ENCODE measurements at places on chromosomes 1 and 21.

DNA sequence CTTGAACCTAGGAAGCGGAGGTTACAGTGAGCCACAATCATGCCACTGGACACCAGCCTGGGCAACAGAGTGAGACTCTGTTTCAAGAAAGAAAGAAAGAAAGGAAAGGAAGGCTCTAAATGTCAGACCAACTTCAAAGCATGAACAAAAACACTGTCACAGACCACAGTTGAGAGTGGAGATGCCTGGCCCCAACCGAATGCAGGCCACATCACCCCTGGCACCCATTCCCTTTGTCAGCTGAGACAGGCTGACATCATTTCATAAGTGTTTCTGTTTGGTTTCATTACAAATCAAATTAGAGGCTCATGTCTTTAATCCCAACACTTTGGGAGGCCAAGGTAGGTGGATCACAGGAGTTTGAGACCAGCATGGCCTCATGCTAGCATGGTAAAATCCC is 28.6 kb upstream of the NADK start:
- no peak for DNase-seq

DNA sequence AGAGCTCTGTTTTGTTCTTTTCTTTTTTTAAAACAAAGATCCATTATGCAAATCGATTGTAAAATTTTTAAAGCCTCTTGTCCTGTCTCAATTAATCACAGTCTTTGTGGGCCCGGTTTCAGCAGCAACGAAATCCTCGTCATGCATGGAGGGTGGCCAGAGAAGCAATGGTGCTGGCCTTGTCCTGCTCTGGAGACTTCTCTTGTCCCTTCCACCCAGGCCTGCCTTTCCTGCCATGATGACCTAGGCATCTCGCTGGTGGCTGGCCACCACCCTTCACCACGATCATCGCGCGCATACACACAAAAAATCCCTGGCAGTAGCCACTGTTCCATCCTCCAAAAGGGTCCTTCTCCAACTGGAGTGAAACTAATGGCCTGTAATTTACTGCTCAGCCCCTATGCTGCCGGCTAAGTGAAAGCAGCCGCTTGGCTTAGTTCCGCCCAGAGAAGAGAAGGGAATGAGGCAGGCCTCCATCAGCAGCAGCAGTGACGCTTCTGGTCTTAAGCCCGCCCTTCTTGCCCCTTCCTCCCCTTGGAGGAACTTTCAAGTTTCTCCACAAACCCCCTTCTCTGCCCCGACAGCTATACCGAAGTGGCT is 309.5 kb downstream of the NPHP4 start:
- DNase-seq, result no peak

DNA sequence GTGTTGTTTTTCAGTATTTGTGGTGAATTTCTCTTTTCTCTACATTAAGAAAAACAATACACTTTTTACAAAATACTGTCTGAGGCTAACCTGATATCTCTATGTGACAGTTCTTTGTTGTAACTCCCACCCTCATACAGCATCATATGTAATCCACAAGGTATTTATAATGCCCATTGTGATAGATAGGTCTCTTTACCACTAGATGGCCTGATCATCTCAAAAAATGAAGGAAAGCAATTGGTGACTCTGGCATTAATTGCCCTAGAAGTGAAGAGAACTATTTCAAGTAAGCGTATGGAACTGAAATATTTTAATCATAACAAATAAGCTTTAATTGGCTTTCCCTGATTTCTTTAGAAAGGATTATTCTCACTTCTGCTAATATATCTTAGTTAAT is 36.2 kb upstream of the HFM1 start:
- no peak for DNase-seq

GRCh38 chr1:157966031-157966537 is 27.4 kb upstream of the KIRREL1 start:
- no peak for DNase-seq

GRCh38 chr1:203037509-203038190 is 11.4 kb downstream of the PPFIA4 start:
- DNase-seq, result peak; percentile 80

- no peak for DNase-seq
Observed at GRCh38 chr1:236494586-236495466, 29.0 kb upstream of the LGALS8 start.

- no peak for DNase-seq
Observed at GRCh38 chr1:200945111-200945510, 50.4 kb downstream of the INAVA start.

- DNase-seq, result no peak
Observed at GRCh38 chr1:4729090-4729471, 74.7 kb downstream of the AJAP1 start.

DNA sequence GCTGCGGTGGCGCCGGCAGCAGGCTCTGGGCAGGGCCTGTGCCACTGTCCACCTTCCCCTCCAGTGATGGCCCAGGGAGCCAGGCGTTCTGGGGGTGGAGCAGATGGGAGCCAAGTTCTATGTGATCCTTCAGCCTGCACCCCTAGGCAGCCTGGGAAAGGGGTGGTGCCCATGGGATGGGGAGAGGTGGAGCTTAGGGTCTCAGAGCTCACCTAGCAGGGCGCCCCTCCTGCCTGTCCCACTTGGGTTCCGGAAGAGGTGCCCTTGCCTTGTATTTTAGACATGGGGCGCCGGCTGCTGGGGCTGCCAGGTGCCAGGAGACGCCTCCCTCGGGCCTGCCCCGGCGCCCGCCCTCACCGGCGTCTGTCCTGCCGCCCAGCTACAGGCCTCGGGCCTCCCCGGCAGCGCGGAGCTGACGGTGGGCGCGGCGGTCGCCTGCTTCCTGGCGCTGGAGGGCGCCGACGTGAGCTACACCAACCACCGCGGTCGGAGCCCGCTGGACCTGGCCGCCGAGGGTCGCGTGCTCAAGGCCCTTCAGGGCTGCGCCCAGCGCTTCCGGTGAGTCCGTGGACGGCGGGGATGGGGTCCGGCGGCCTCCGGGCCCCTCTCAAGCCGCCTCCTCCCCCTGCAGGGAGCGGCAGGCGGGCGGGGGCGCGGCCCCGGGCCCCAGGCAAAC is 3.1 kb upstream of the MMP23B start:
- DNase-seq, result no peak

- DNase-seq, result no peak
Observed at GRCh38 chr1:110554871-110555801, 36.2 kb upstream of the KCNA10 start.

DNA sequence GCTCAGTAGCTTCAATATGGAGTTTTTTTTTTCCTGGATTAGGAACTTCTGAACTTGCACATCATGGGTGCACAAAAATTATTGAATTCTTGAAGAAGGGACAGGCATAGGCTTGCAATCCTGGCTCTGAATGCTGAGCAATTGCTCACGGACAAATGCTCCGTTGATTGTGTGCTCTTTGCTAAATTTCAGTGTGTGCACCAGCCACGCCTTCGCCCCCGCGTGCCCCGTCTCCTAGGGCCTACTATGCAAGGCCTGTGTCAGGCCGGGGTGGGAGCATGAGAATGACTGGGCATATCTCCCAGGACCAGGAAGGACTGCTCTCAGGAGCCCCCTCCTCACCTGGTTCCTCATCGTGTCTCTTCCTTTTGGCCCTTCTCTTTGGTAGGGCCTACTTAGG is 17.4 kb downstream of the IL6R start:
- DNase-seq, result no peak

- no peak for DNase-seq
Observed at GRCh38 chr1:84918726-84919336, 25.8 kb upstream of the LPAR3 start.

GRCh38 chr1:204782118-204782700 is 88.5 kb upstream of the NFASC start:
- no peak for DNase-seq

DNA sequence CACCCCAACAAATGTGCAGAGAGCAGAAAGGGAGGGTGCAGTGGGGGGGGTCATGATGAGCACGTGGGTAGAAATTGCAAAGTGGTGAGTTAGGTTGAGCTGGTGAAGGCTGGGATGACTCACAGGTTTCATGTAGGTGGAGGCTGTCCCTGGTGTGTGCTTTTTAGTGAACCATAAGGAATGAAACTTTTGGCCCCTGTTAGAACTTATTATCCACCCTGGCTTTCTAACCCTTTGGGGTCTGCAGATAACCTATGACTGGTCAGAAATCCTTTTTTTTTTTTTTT is 46.9 kb downstream of the DOP1B start:
- no peak for DNase-seq

DNA sequence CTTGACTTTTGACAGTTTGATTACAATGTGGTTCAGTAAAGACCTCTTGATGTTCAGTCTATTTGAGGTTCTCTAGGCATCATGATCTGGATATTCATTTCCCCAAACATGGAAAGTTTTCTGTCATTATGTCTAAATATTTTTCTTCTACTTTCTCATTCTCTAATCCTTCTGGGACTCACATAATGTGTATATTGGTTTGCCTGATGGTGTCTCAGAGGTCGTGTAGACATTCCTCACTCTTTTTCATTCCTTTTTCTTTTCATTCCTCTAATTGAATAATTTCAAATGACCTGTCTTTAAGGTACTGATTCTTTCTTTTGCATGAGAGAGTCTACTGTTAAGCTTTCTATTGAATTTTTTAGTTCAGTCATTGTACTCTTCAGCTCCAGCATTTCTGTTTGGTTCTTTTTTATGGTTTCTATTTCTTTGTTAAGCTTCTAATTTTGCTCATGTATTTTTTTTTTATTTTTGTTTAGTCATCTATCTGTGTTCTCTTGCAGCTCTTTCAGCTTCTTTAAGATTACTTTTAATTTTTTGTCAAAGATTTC is 158.4 kb downstream of the GDAP2 start:
- DNase-seq, result no peak

GRCh38 chr1:232037774-232038388 is 411.3 kb downstream of the DISC1 start:
- no peak for DNase-seq

DNA sequence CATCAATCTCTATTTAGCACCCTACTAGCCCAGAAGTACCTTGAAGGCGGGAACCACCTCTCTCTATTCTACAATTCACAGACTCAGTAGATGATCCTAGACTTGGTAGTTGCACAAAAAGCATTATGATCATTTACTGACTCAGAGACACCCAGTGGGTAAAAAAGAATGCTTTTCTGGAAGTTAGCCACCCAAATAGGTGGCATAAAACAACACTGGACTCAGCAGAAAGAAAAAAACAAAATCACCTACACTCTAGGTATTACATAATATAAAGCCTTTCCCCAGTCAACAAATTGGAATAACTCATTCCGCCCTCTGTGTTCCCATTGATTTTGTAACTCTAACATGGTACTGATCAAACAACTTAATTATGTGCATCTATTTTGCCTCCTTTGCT is 126.3 kb downstream of the PTPN14 start:
- no peak for DNase-seq

GRCh38 chr1:27556781-27557595 is 47.0 kb downstream of the AHDC1 start:
- DNase-seq, result peak; percentile 86
